ENCODE measurements at places on chromosomes 16 and 17.

- no peak for DNase-seq
Observed at GRCh38 chr17:7226721-7227710, 7.3 kb downstream of the ACADVL start.

DNA sequence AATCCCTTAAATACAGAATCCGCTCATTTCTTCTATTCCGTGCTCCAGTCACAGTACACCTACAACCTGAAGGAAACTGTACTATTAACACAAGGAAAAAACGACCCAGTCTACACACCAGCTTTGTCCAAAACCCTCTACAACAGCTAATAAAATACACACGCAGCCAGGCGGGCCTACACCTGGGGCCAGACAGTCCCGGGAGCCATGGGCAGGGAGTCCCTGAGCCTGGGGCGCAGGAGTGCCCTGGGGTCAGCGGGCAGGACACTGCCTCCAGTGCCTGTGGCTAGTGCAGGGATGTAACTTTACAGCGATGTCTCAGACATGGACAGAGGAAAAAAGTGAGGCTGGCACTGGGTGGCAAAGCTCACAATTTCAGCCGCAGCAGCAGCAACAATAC is 28.5 kb downstream of the GNPTG start:
- no peak for DNase-seq

GRCh38 chr16:67154578-67155294 is 3.9 kb upstream of the B3GNT9 start:
- DNase-seq, result no peak

GRCh38 chr17:35242158-35242804 is 591 bp upstream of the SLFN5 start:
- peak; percentile 87 for DNase-seq

- no peak for DNase-seq
Observed at GRCh38 chr17:80303824-80304223, 43.2 kb downstream of the RNF213 start.

DNA sequence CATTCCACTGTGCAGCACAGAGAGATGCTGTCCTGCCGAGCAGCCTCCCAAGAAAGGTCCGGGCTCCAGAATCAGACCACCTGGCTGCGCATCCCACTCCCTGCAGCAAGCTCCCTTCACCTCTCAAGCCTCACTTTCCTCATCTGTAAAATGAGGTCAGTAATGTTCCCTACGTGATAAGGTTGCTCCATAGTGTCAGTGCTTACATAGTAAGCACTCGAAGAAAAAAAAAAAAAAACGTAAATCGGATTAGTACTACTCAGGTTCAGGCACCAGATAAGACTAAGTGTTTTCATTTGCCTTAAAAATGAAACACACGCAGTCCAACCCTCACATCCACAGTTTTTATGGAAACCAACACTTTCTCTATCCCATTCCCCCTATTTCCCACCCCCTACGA is 76.7 kb downstream of the CCT6B start:
- no peak for DNase-seq

DNA sequence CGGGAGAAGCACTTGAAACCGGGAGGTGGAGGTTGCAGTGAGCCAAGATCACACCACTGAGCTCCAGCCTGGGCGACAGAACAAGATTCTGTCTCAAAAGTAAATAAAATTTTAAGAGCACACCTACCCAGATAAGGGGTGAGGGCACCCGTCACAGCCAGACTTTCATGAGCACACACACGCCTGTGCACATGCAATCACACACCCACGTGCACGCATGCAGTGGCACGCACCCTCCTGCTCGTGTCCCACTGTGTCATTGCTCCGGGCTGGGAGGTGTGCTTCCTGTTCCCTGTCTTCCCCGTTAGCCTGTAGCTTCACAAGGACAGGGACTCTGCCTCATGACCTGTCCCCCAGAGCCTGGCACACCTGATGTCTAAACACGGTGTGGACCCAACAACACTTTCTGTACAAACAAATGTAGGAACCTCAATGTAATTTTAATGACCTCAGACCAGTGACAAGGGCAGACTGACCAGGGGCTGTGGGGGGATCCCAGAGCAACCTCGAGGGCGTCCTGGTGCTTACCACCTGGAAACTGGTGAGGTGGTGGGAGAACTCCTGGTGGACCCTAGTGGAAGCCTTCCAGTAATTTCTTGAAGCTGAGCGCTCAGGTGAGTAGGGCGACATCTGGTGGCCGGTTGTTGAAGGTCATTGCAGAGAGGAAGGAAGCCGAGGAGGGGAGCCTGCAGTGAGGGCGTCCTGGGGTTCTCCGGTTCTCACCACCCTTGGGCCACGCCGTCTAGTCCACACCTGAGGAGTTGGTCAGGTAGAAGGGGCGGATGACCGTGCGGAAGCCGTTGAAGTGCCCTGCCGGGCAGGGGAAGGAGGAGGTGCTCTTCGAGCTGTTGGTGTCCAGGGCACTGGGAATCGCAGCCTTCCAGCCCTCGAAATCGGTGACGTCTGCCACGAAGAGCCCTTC is 8.6 kb downstream of the LGALS3BP start:
- peak; percentile 87 for DNase-seq

DNA sequence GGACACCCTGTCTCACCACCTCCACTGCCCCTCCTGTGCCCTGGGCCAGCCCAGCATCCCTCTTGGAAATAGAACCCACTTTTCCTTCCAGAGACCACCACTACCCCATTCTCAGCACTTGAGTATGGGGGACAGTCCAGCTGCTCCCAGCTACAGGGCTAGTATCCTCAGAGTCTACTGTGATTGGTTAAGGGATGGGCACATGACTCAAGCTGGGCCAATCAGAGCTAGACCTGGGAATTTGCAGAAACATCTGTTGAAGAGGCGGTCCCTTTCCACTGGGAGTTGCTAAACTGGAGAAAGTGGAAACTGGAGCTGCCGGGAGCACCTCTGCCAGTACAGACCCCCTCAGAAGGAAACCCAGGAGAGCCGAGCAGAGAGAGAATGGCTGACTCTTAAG is 156.6 kb downstream of the GSG1L start:
- DNase-seq, result no peak

GRCh38 chr16:11229906-11230305 is 26.1 kb downstream of the SOCS1 start:
- no peak for DNase-seq

- DNase-seq, result no peak
Observed at GRCh38 chr16:85232369-85233142, 120.3 kb upstream of the CIBAR2 start.

DNA sequence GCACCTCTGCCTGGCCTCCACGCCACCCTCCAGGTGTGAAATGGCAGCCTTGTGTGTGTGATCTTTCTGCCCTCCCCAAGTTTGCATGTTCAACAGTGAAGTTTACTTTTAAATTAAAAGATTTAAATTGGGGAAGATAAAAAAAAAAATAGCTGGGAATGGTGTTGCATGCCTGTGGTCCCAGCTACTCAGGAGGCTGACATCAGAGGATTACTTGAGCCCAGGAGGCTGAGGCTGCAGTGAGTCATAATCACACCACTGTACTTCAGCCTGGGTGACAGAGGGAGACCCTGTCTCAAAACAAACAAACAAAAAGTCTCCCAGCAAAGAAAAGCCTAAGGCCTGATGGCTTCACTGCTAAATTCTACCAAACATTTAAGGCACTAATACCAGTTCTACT is 35.4 kb upstream of the RNF43 start:
- DNase-seq, result no peak

GRCh38 chr17:7081341-7082062 is 1.5 kb upstream of the CLEC10A start:
- no peak for DNase-seq

DNA sequence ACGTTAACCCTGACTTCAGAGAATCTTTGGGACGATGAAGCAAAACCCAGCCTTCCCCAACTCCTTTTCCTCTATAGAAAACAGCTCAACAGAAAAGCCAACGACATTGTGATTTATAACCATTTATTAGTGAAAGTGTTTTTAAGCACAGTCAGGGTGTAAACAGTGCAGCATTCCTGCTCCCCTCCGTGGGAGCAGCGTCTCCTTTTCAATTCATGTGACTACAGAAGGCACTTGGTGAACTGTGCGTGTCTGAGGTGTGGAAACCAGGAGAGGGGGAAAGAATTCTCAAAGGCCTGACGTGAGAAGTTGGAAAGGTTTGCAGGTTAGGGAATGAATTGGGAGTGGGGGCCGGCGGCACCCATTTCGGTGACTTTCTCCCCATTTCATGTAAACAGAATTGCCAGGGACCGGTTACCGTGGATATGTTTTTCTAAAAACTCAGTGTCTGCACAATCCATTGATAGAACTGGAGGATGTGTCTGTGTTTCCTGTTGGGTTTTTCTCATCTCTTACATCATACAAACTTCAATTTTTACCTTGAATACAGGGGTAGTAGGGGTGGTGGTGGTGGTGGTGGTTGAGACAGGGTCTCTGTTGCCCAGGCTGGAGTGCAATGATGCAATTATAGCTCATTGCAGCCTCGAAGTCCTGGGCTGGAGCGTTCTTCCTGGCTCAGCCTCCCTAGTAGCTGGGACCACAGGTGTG is 53.1 kb downstream of the NDE1 start:
- DNase-seq, result no peak

DNA sequence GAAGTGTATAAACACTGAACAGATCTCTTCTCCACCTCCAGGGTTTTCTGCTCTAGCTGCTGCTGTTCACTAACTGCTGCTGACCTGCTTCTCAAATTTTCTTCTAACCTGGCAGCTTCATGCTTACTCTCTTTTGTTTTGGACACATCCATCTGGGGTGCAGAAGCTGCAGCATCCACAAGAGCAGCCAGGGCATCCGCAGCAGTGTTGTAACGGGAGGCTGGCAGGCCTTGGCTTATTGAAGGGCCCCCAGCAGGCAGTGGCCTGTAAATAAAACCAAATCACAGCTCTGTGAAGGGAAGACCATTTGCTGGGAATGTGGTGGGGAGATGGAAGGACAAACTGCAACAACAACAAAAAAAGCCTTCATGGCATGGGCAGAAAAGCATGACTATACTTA is 62.0 kb downstream of the TTC19 start:
- no peak for DNase-seq

- no peak for DNase-seq
Observed at GRCh38 chr17:52505601-52506000, 347.1 kb upstream of the CA10 start.

- no peak for DNase-seq
Observed at GRCh38 chr17:50135316-50136095, 5.5 kb upstream of the SAMD14 start.

DNA sequence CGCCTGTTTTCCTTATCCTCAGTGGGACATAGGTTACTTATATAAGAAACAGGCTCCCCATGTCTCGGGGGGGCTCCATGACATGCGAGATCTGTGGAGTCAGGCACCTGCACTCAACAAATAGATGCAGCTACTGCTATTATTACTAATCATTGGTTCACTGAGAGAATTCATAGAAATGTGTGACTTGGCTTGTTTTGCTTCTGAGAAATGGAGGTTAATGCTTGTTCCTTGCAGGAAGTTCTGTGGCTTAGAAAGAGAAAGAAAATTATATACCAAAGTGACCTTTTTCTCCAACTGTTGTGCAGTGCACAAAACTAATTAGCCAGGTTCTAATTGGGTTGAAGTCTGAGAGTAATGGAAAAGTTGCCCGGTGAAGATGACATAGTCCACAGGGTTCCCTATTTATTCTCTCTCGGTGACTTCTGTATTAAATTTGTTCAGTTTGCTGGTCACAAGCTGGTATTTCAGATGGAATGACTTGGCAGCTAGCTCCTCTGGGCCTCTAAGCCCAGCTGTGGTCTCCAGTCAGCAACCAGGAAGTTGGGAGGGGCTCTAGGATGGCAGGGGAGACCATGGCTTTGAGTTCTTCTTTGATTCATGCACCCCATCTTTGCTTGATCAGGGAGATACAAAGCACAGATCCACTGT is 17.6 kb upstream of the MAF start:
- DNase-seq, result no peak

DNA sequence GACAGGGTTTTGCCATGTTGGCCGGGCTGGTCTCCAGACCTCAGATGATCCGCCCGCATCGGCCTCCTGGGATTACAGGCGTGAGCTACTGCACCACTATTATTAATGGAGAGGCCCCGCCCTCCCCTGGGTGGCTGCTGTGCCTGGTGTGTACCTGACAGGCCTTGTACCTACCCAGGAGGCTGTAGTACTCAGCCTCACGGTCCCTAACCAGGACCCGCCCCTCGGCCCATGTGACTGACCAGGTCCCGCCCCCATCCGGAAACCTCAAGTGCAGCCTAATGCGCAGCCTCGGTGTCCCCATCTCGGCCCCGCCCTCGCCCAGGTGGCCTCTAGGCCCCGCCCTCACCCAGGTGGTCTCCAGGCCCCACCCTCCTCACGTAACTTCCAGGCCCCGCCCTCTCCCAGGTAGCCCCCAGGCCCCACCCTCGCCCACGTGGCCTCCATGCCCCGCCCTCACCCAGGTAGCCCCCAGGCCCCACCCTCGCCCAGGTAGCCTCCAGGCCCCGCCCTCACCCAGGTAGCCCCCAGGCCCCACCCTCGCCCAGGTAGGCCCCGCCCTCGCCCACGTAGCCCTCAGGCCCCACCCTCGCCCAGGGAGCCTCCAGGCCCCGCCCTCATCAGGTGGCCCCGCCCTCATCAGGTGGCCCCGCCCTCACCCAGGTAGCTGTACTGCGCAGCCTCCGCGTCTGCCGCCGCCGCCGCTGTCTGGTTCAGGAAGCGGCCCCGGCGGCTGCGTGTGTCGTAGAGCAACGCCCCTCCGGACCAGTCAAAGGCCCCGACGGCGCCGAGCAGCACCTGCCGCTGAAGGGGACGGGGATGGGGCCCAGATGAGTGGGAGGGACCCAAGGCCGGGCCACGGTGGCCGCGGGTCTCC is 31.0 kb downstream of the HASPIN start:
- DNase-seq, result peak; percentile 76

DNA sequence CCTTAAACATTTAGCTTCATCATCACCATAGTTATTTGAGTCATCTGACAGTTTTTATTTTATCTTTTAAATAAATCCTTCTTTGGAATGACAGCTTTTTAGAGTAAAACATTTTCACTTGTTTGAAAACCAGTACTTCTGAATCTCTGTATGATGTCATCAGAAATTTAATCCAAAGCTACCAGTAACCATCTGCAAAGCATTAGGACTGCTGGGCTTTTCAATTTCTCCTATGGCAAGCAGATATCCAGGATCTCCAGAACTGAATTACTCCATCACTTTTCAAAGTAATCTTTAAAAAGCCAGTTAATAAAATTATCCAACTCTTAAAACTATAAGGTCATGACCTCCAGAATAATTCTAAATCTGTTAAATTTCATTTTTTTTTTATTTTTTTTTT is 51.5 kb downstream of the CHCT1 start:
- no peak for DNase-seq

GRCh38 chr17:6435968-6436367 is 1.0 kb upstream of the AIPL1 start:
- peak; percentile 84 for DNase-seq

DNA sequence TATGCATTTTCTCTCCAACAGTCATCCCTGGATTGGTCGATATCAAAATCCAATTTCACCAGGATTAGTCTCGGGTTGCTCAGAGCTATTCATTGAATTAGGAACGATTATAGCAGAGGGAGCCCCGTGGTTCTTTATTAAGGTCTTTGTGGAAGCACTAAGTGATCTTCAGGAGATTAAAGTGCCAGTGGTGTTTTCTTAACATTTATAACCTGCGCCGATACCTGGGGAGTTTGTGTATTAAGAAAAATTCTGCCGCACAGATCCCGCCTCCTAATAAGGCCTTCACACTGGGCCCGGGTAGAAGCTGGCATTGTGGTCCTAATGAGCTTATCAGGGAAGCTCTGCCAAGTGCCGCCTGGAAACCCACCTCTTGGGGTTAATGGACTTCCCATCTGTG is 238.7 kb downstream of the RBFOX1 start:
- no peak for DNase-seq

GRCh38 chr16:84302111-84302954 is 7.7 kb downstream of the WFDC1 start:
- no peak for DNase-seq

- peak; percentile 79 for DNase-seq
Observed at GRCh38 chr17:82449131-82449882, 1.2 kb downstream of the CYBC1 start.

- no peak for DNase-seq
Observed at GRCh38 chr17:76419576-76420260, 33.2 kb downstream of the UBE2O start.

All from GM10248 (cell line).